Right forelimb (tissue), 1 donor: ENCODE measurements at places on chromosomes 1 and 21.
A peak's percentile ranks its signal among the peaks of the same experiment; 100 is the strongest.

DNA sequence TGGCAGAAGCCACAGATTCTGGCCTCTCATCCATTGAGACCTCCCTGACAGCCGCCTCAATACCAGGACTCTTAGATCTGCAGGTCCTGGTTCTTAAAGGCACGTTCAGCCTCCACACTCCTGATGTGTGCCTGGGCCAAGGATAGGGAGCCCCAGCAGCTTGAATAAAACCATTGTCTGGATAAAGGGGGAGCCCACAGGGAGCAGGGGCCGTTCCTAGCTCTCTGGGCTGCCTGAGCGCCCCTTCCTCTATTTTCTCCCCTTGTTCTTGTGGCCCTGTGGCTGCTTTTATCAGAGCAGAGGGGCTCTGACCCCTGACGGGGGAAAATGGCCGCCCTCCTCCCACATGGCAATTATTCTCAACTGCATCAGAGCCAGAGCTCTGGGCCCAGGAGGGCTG lies 200.8 kb downstream of the HUNK start:
- no peak for DNase-seq

GRCh38 chr1:34612091-34612827 lies 142.6 kb upstream of the GJB5 start:
- DNase-seq: no peak

DNA sequence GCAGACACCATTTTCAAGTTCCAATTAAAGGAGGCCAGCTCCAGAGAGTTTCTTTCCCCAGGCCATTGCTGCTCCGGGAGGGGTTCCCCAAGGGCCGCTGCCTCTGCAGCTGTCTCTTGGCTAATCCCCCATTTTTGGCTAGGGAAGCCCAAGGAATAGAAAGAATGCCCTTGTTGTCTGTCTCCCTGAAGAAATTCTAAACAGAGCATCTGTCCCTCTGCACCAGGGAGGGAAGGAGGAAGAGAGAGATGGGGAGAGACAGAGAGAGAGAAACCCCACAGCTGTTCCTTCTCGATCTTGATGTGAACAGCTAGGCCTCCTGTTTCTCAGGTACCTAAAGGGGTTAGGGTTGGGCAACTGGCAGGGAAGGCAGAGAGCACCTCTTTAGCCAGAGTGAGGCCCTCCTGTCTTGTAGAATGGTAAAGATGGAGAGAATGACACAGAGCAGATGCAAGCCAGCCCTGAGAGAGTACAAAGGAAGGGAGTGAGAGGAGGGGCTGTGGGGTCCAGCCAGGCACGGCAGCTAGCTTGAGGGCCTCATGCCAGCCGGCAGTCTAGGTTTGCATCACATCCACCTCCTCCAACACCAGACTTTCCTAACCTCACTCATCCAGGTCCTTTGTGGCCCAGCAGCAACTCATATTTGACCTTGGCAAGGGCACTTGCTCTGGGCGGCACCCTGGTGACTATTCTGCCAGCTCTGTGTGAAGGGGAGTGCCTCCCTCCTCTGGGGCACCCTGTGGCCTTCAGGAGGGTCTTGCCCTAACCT lies 13.1 kb downstream of the OPTC start:
- DNase-seq: no peak

- peak; percentile 88 for DNase-seq
Observed at GRCh38 chr1:109776911-109777310, 13.2 kb upstream of the EPS8L3 start.

DNA sequence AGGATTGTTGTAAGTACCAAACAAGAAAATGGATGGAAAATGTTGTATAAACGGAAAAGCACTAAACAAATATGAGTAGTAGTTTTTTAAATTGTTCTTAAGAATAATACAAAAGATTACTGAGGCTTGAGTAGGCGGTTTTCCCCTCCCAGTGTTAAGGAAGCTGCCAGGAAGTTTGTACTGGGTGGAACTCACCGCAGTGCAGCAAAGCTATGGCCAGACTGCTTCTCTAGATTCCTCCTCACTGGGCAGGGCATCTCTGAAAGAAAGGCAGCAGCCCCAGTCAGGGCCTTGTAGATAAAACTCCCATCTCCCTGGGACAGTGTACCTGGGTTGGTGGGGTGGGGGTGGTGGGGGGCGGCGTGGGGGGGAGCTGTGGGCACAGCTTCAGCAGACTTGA lies 58.7 kb downstream of the XCL2 start:
- no peak for DNase-seq

GRCh38 chr1:202807451-202807925 lies 733 bp downstream of the KDM5B start:
- peak; percentile 55 for DNase-seq

- no peak for DNase-seq
Observed at GRCh38 chr1:222372221-222372620, 175.7 kb downstream of the HHIPL2 start.

GRCh38 chr1:242162140-242162539 lies 163.2 kb upstream of the MAP1LC3C start:
- DNase-seq: no peak

GRCh38 chr1:89355056-89355455 lies 8.8 kb upstream of the GBP6 start:
- no peak for DNase-seq

GRCh38 chr1:107680579-107680985 lies 284.4 kb downstream of the VAV3 start:
- DNase-seq: no peak

- no peak for DNase-seq
Observed at GRCh38 chr1:82762829-82763532, 962.2 kb downstream of the ADGRL2 start.

GRCh38 chr1:60051191-60051590 lies 22.4 kb downstream of the C1orf87 start:
- no peak for DNase-seq

DNA sequence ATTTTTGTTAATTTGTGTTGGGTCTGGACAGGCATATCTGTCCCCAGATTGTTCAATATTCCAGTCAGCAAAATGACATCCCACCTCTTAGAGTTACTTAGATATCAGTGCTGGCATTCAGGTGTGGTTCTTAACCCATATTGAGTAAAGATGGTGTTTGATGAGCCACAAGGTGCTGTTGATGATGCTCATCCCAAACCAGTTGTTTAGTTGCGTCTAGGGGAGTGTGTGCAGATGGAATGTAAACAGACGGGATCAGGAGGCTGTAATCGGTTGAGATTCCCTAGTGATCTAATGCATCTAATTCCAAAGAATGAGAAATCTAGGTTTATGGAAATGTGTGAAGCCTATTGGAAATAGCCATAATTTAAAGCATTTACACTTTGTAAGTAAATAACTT lies 1.1 kb downstream of the HOOK1 start:
- no peak for DNase-seq
